ENCODE measurements at places on chromosomes 5 and 9. TPM values are rescaled to one million over a fixed set of nuclear protein-coding genes. Genes with fewer than 3 reads are reported as not detected.

The C1QTNF2 gene
- 2.8 TPM for total RNA-seq

The PROB1 gene
- total RNA-seq: 3.8 TPM

DNA sequence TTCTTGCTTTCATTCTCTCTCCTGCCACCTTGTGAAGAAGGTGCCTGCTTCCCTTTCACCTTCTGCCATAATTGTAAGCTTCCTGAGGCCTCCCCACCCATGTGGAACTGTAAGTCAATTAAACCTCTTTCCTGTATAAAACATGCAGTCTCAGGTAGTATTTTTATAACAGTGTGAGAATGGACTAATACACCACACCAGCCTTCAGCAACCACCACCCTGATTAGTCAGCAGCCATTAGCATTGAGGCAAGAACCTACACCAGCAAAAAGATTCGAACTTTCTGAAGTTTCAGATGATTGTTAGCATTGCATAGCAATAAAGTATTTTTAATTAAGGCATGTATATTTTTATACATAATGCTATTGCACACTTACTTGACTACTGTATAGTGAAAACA, 980.2 kb downstream of the EFNA5 start:
- DNase-seq: no peak

GRCh38 chr5:178240766-178241165, 8.2 kb upstream of the PHYKPL start:
- no peak for DNase-seq

GRCh38 chr9:108724652-108725051, 131.1 kb downstream of the ACTL7B start:
- DNase-seq: no peak
